SJSA1 (cell line): ENCODE measurements at places on chromosomes 7 and 10.

- peak; percentile 29 for DNase-seq
These were observed 24.6 kb upstream of the HUS1 start for GRCh38 chr7:48004032-48004431.

- no peak for DNase-seq
These were observed 997 bp upstream of the ZNF138 start for GRCh38 chr7:64793106-64793755.

DNA sequence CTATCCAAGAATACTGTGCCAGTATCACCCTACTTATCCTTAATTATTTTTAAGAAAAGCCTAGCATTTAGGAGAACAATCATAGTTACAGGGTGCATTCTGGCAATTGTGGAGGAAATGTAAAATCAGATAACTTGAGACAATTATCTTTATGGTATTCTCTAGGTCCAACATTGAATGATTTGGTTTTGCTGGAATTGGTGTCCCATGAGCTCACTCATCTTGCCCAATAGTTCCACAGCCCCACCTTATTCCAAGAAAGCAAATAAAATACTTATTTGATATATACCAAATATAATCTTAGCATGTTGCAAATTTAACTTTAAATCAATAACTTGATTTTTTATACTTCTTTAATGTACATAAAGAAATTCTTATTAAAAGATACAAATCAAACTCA is 65.3 kb downstream of the DGKB start:
- DNase-seq, result no peak

DNA sequence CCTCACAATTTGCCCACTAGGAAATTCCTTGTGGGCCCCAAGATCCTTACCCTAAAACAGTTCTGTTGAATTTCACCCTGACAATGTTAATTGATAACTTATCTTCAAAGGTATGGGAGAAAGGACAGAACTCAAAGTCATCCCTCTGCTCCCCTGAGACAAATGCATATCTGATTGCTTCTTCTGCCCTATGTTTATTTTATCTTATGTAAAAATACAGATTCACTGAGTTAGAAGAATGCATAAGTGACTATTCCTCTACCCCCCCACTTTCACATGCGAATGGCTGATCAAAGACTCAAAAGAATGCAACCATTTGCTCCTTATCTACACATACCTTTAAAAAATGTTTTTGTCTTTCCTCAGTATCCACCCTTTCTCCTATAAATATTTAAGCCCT is 235.7 kb upstream of the SEMA3C start:
- DNase-seq, result no peak

GRCh38 chr7:55571511-55572377 is 558 bp downstream of the VOPP1 start:
- peak; percentile 61 for DNase-seq

DNA sequence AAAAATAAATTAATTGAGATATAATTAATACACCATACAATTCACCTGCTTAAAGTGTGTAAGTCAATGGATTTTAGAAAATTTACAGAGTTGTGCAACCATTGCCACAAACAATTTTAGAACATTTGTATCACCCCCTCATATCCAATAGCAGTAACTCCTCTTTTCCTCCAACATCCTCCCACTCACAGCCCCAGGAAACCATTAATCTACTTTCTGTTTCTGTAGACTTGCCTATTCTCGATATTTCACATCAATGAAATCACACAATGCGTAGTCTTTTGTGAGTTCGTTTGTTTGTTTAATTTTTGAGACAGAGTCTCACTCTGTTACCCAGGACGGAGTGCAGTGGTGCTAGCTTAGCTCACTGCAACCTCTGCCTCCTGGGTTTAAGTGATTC is 13.7 kb upstream of the HERC4 start:
- no peak for DNase-seq

DNA sequence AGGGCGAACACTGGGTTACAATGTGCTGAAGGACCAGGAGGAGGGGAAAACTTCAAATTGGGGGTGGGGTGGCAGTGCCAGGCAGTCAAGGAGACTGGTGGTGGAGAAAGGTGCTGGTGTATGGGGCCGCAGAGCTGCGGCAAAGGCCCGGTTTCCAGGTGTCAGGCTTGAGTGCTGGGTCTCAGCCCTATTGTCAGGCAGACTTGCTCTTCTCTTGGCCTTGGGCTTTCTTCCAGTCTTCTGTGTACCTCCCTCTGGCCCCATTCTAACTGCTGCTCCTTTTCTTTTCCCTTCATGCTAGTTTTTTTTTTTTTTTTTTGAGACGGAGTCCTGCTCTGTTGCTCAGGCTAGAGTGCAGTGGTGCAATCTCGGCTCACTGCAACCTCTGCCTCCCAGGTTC is 51.0 kb downstream of the POLR3A start:
- DNase-seq, result no peak

DNA sequence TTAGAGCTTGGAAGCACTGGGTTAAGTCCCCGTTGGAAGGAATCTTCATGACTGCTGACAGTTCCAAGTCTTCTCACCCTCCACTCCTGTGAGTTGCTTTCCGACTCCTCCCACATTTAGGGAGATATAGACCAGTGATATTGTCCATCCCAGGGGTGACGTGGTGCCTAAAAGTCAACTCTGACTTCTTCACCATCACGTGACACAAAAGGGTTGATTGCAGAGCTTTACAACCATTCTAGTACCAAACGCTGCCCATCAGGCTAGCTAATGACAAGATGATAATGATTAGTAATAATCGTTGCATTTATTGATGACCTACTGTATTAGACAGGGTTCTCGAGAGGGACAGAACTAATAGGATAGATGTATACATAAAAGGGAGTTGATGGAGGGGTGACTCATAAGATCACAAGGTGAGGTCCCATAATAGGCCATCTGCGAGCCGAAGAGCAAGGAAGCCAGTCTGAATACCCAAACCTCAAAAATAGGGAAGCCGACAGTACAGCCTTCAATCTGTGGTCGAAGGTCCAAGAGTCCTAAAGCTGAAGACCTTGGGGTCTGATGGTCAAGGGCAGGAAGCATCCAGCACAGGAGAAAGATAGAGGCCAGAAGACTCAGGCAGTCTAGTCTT is 85.3 kb upstream of the CARD11 start:
- DNase-seq, result no peak

DNA sequence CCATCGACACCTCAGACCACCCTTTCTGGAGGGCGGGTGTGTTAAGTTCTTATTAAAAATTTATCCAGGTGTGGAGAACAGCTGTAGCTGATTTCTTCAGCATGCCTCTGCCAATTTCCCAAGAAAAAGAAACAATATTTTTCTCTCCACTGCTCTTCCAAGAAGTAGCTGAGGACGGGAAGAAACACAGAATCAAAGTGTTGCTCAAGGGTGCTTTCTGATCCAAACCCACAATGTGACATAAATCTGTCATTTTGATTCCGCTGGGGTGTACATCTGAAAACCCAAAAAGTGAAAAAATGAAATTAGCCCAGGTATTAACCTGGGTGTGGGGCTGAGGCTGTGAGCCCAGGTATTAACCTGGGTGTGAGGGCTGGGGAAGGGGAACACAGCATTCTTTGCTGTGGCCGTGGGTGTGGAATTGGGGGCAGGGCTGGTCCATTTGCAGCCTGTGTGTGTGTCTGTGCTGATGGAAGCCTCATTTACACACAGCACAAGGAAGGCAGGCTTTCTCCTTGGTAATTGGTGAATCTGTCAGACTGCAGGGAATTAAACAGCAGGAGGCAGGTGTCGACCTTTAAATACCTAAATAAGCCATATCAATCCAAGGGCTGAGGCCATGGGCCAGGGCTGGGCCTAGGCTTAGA is 48.4 kb upstream of the CCDC3 start:
- DNase-seq, result no peak

GRCh38 chr7:2715341-2716231 is 27.6 kb downstream of the AMZ1 start:
- DNase-seq, result no peak

- no peak for DNase-seq
These were observed 87.5 kb downstream of the PLXNA4 start for GRCh38 chr7:132488634-132489302.

- DNase-seq, result no peak
These were observed 17.2 kb downstream of the CHST15 start for GRCh38 chr10:124076148-124076733.

GRCh38 chr7:4020086-4020485 is 662.0 kb upstream of the FOXK1 start:
- DNase-seq, result no peak

GRCh38 chr7:2853147-2853546 is 9.0 kb upstream of the GNA12 start:
- DNase-seq, result no peak

GRCh38 chr7:129702316-129702715 is 90.8 kb downstream of the NRF1 start:
- no peak for DNase-seq

DNA sequence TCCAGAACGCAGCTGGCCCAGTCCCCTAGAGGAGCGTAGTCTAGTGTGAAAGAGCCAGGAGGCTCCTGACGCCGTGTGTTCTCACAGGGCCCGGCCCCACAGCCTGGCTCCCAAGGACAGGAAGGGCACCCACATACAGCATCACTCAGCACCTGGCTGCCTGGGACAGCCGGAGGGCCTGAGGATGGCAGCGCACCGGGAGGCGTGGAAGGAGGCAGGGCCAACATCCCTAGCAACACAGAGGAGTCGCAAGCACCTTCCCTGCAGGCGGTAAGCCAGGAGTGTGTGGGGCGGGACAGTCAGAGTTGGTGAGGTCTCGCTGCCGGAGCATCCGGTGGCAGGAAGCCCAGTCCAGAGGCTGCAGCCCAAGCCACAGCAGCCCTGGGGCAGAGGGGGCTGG is 125.8 kb downstream of the MAD1L1 start:
- no peak for DNase-seq

DNA sequence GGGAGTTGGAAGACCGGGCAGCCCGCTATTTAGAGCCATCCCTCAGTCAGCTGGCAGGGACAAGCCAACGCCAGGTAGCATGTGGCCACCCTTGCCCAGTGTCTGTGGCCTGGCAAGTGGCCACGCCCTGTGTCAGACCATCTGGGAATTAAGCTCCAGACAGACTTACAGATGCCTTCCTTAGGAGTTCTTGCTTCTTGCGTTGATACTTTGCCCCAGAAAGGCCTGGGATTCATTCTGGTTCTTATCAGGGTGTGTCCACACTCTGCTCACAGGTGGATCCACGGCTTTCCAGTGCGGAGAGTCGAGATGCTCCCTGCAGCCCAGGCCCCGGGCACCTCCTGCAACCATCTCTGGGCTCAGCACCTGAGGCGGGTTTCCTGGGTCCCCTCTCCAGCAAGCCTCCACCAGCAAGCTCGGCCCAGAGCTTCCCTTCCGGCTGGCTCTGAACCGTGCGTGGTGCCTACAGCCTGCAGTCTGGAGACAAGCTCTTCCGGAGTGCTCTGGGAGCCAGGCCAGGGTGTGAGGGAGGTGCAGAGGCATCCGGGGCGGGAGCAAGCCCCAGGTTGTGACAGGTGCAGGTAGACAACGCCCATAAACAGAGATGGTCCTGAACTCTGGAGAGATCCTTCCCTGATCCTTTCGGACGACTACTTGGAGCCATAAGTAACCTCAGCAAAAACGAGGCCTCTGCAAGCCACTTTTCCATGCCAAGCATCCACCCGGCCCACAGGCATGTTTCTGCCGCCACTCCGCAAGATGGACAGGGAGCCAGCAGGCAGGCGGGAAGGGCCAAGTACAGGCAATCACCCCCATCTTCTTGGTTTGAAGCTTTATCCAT is 32.3 kb upstream of the PPIF start:
- no peak for DNase-seq

- peak; percentile 40 for DNase-seq
These were observed 27.0 kb downstream of the OGDHL start for GRCh38 chr10:49735161-49735560.

DNA sequence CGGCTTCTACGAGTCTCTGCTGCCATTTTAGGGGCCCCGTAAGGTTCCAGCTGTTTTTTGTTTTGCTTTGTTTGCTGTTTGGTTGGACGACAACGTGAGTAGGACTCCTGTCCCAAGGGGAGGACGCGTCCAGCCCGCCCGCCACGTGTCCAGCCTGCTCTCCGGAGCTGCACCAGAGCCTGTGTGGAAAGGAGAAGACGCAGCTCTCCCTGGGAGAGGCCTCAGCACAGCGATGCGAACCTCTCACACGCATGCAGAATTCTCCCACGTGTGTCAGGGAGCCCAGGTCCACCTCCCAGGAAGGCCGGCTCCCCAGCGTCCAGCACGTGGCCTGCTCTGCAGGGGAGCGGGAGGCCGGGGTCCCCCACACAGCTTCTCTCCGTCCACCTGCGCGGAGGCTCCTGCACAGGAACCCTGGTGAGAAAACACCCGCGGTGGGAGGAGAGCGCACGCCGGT is 36.4 kb upstream of the DNAJB6 start:
- DNase-seq, result no peak

DNA sequence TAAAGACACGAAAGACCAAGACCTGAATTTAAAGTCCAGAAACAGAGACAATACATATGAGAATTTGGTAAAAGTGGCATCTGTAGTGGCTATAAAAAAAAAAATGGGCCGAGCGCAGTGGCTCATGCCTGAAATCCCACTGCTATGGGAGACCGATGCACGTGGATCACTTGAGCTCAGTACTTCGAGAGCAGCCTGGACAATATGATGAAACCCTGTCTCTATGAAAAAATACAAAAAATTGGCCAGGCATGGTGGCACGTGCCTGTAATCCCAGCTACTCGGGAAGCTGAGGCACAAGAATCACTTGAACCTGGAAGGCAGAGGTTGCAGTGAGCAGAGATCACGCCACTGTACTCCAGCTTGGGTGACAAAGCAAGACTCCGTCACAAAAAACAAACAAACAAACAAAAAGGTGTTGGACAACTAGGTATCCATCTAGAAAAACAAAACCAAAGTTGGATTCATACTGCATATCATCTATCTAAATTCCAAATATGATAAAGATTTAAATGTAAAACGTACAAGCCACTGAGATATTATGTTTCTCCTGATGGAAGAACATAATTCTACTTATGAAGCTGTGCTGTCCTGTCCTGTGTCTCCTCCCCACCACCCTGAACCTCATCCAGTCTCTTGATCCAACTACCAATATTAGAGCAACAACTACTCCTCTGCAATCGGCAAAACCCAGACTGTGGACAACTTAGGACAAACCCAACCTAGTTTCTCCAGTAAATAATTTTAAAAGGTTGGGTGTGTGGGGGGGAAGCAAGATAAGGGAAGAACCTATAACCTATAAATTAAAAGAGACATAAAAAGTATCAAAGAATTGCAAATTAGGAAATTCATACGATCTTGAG is 53.7 kb downstream of the ATAD1 start:
- DNase-seq, result no peak

DNA sequence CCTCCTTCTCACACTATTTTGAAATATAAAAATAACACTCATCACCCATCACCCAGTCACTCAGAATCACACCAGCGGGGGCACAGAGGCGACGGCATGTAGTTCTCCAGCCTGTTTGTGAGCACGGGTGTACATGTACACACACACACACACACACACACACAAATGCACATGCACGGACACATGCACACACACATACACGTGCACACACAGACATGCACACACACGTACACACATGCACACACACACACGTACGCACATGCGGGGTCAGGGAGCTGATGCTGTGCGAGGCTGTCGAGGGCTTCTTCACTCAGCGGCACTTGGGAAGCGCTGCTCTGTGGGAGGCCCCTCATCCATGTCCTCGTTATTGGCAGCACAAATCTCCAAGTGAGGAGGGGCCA is 178.8 kb downstream of the ELFN1 start:
- DNase-seq, result no peak
